Renal cortical epithelial cell (primary cell): ENCODE measurements at places on chromosomes 4 and X. TPM values are rescaled to one million over a fixed set of nuclear protein-coding genes. Genes with fewer than 3 reads are reported as not detected.

- DNase-seq, result peak; percentile 37
These were observed 19.3 kb upstream of the DUSP9 start for GRCh38 chrX:153627675-153628111.

DNA sequence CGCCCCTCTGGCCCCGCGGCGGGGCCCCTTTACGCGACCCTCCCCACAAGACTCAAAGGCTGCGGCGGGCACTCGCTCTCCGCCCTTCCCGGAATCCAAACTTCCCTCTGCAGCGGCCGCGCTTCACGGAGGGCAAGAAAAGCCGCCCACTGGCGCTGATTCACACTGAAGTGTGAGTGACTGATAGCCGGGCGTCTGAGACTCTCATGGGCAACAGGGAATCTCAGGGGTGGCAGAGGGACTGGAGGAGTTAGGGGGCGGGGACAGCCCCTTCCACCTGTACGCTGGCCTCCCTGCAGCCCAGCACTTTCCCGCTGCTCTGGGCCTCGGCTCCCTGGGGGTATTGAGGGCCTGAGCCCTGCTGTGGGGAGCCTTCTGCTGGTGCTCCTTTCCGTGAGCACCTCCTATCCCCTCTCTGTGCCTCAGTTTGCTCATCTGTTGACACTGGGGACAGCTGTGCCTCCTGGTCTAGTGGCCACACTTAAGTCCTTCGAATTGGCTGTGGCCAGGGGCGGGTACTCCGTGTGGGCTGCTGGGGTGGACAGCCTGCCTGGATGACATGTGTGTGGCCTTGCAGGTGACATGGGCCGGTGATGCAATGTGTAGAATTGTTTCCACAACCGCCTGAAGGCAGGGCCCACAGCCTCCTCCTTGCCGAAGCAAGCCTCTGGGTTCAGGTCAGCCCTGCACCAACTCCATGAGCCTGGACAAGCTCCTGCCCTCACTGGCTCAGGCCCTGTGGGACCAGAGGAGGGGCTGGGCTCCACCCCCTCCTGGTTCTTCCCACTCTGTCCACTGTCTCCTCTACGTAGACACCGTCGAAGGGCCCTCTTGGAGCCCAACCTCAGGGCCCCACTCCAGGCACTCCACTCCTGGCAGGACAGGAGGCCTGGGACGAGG lies 951 bp downstream of the SH3BP2 start:
- DNase-seq, result peak; percentile 41

GRCh38 chr4:73661646-73662119 lies 41.4 kb upstream of the RASSF6 start:
- peak; percentile 99 for DNase-seq

DNA sequence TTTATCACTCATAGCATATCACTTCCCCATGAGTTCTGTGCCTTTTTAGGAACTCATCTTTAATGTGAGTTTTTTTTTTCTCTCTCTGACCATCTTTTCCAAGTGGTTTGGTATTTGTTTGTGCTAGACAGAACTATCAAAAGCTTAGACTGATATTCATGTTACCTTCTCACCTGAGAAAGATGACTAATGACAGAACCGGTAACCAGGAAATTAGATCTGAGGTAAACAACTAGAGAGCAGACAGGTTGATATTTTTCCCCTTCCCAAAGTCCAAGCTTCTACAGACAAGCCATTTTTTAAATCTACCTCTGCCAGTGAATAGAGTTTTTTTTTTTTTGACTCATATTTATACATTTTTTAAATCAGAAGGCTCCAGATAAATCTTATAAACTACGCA lies 17.0 kb upstream of the SRD5A3 start:
- DNase-seq, result no peak

GRCh38 chrX:70411475-70411874 lies 11.6 kb upstream of the GDPD2 start:
- no peak for DNase-seq

DNA sequence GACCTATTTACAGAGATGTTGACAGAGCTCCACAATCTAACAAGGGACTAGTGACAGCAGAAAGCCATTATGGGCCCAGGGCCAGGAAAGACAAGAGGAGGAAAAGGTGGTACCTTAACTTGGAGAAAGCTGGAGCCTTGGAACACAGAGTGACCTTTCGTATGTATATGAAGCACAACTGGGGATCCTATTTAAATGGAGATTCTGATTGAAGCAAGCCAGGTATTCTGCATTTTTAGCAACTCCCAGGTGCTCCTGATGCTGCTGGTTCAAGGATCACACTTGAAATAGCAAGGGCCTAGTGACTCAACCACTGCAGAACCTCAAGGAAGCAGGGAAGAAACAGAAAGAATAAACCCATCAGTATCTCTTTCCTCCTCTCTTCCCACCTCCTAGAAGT lies 99.4 kb downstream of the TMEM47 start:
- DNase-seq, result no peak

DNA sequence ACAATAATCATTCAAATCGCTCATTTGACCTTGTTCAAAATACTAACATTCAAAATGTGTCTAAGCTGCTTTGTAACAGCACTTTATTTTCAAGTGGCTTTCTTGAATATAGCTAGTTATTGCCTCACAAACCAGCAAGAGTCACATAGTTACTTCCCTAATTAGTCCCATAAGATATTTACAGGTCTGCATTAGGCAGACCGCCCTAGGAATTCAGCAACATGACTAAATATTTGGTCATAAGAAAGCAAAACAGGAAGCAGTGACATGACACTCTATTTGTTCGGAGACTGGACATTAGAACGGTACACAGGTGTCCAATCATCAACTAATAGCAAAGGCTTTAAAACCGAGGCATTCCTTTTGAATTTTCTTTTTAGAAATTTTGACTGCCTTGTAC lies 262.0 kb downstream of the COL25A1 start:
- peak; percentile 53 for DNase-seq

- DNase-seq, result no peak
These were observed 264.5 kb downstream of the IL15 start for GRCh38 chr4:141900856-141901255.

GRCh38 chr4:25927361-25928195 lies 13.6 kb downstream of the SMIM20 start:
- DNase-seq, result no peak

DNA sequence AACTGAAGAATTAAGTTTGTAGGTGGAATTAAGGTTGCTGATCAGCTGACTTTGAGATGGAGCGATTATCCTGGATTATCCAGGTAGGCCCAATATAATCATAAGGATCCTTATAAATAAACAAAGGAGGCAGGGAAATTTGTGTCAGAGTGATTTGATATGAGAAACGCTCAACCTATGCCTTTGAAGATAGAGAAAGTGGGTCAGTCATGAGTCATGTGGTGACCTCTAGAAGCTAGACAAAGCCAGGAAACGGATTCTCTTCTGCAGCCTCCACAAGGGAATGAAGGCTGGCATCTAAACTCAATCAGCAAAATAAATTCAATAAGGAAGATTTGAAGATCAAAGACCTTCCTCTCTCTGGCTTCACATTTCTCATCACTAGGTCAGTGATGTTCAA lies 41.5 kb upstream of the SMIM10 start:
- DNase-seq, result no peak

- DNase-seq, result no peak
These were observed 466 bp upstream of the CCNA2 start for GRCh38 chr4:121824171-121824527.

DNA sequence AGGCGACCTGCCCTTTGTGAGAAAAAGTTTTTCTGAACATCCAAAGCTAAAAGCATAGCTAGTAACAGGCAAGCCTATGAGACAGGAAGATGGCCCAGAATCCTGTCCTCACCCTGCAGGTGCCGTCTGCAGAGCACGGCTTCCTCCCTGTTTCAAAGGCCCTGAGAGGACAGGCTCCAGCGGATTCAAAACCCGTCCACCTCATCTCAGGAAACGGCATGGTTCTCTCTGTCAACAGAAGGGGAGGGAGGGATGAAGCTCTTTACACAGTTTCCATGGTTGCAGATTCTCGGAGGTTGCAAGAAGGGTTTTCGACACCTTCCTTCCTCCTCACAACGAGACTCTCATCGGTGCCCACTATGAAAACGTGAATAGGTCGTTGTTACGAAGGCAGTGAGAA lies 8.3 kb downstream of the PPP2R3B start:
- DNase-seq, result no peak

- DNase-seq, result no peak
These were observed 32.7 kb downstream of the RUFY3 start for GRCh38 chr4:70754470-70754869.

- DNase-seq, result no peak
These were observed 36.6 kb upstream of the PTPN13 start for GRCh38 chr4:86557526-86557925.

DNA sequence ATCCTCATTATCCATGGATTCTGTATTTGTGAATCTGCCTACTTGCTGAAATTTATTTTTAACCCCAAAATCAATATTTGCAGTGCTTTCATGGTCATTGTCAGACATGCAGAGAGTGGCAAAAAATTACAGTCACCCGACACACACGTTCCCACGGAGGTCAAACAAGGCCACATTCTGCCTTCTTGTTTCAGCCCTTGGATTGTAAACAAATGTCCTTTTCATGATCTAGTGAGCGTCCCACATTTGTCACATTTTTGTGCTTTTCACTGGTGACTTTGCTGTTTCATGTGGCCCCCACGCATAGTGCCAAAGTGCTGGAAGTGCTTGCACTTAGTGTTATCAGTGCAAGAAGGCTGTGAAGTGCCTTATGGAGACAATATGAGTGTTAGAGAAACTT lies 45.0 kb downstream of the SOD3 start:
- DNase-seq, result no peak

DNA sequence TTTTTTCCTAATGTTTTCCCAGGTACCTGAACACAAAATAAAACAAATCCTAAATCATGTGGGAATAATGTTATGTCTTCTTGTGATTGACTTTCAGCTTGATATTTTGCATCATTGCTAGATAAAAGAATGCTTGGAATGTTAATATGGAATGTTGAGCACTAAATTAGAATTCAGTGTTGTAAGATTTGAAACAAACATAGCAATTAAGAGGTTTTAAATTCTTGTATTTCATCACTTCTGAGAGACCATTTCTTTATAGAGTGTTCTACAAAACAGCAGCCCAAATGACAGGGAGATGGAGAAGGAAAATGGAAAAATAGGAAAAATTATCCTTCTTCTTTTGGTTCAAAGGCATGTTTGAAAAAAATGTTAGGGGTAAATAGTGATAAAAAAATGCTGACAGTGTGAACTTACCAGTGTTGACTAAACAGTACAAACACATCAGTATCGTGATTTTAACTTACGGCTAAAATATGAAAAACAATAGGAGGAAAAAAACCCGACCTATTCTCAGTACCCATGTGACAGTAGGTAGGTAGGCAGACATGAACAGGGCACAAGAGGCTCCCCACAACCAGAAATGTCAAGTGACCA lies 102.6 kb upstream of the PDE5A start:
- peak; percentile 54 for DNase-seq

DNA sequence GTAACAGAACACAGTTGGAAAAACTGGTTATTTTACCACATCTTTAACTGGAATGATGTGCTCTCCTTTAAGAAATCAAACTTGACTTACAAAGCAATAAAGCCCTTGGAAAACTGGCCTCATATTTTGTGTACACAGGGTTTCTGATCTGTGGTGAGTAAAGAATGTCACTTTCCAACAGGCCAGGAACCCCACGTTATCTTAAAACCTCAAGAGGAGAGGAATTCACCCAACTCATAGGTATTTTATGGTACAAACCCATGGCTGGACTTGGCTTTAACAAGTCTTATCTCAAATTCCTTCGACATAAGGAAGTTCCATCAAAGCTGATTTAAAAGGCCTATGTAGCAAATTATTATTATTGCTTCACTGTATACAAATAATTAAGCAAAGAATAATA lies 1735.1 kb downstream of the PCDH7 start:
- no peak for DNase-seq

GRCh38 chr4:11397819-11398610 lies 30.7 kb downstream of the HS3ST1 start:
- DNase-seq, result no peak

- DNase-seq, result no peak
These were observed 27.7 kb downstream of the YIPF7 start for GRCh38 chr4:44623676-44624075.

DNA sequence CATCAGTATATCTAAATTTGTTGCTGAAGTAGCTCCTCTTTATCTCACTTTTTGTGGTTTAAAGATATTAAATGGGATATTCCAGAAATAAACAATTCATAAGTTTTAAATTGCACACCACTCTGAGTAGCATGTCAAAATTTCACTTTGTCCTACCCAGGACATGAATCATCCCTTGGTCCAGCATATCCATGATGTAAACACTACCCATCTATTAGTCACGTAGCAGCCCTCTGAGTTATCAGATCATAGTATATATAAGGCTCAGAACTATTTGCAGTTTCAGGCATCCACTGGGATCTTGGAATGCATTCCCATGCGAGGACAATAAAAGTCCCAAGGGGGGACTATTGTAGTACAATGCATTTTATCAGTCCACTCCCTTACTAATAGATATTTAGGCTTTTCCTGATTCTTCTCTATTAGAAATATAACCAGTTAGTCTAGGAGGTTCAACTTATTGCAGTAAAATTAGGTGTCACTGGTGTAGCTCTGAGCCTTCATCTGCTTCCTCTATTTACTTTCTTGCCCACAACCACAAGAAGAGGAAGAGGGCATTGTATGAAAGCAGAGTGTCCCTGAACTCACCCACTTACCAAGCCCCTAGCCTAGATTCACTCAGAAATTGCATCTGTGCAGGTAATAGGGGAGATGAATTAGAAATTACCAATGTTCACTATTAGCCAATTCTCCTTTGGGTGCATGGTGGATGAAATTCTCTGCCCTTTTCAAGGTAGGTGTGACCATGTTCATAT lies 409.8 kb upstream of the GALNT7 start:
- DNase-seq, result peak; percentile 13

- DNase-seq, result peak; percentile 43
These were observed 1.8 kb downstream of the ARHGAP4 start for GRCh38 chrX:153924149-153924861.

- peak; percentile 5 for DNase-seq
These were observed 890.6 kb downstream of the STPG2 start for GRCh38 chr4:97252615-97253154.

- peak; percentile 2 for DNase-seq
These were observed 50.4 kb upstream of the PGAM4 start for GRCh38 chrX:78019586-78020483.

GRCh38 chrX:68894513-68895340 lies 65.9 kb downstream of the EFNB1 start:
- DNase-seq, result no peak

DNA sequence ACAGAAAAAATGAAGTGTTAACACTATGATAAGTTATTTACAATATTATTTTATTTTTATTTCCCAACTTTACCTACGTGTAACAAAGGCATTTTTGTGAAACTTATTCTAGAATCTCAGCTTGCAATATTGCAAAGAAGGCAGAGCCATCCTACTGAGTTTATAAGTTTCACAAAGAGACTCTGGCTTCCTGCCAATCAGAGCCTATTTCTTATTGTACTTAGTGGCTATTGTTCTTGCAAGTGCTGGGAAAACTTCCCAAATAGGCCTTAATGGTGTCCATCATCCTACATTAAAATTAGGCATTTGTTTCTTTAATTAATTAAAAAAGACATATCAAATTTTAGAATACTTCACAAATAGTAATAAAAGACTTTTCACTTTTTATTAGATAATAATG lies 233.2 kb downstream of the EPHA5 start:
- peak; percentile 7 for DNase-seq

- peak; percentile 19 for DNase-seq
These were observed 169.6 kb downstream of the CAMK2D start for GRCh38 chr4:113591982-113592381.

MAGEE1 gene
- total RNA-seq, result 1.0 and 3.3 TPM in 2 replicates

NSUN7 gene
- 2.1 and 4.5 TPM in 2 replicates for total RNA-seq

SLC7A11 gene
- 2.9 and 11.1 TPM in 2 replicates for total RNA-seq

ARFIP1 gene
- total RNA-seq, result 51.9 and 67.7 TPM in 2 replicates

ATP10D gene
- total RNA-seq, result 76.8 and 137 TPM in 2 replicates

NKX6-1 gene
- not detected in 2 replicates for total RNA-seq

PNMA6A gene
- total RNA-seq, result 1.0 and 1.5 TPM in 2 replicates

TBC1D19 gene
- total RNA-seq, result 75.4 and 81.3 TPM in 2 replicates

KLHL8 gene
- 12.3 and 34.6 TPM in 2 replicates for total RNA-seq

ATP6AP2 gene
- 115 and 169 TPM in 2 replicates for total RNA-seq

MORC4 gene
- total RNA-seq, result 41.4 and 41.5 TPM in 2 replicates
